ENCODE measurements at places on chromosomes 7 and 10. TPM values are rescaled to one million over a fixed set of nuclear protein-coding genes. Genes with fewer than 3 reads are reported as not detected.

Gene HSPA12A
- 6.2 TPM for total RNA-seq

Gene LRRC27
- 5.8 TPM for total RNA-seq

Gene PTPN20
- total RNA-seq = 2.7 TPM

DNA sequence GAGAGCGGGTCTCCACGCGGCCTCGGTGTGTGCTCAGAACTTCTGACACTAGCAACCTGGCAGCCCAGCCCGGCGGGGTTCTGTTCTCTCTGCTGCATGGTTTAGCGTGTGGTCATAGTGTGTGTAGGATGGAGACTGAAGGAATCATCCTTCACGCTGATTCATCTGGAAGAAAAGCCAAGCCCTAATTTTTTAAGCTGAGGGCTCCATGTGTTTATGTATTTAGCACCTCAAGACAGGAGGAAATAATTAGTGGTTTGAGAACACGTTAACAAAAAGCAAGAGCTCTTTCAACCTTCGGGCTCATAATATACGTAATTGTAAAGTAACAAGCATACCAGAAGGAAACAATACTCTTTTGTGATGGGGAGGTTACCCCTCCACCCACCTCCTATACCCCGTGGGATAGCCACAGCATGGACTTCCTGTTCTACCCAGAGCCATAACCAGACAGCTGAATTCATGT is 504.6 kb upstream of the MKI67 start:
- DNase-seq = no peak
- no peaks in the 10 kb centered on the region for H3K36me3 ChIP-seq
- no peaks in the 10 kb centered on the region for H3K27me3 ChIP-seq
- H3K27ac ChIP-seq = no peak overlapping the region
- H3K4me3 ChIP-seq = no peak overlapping the region

DNA sequence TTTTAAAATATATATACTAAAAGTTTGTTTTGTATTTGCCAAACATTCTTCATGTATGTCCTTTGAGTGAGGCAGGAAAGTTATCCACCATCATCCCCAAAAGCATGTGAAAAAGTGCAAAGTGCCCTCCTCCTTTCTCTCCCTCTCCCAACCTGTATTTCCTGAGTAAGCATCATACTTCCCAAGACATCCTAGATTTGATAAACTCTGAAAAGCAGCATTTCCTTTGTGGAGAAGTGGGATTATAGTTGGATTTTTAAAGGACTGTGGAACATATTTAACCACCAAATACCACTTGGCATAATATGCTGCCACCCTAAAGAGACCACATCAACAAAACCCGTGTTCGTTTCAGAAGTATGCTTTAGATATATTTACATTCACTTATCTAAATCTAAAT is 36.9 kb downstream of the NET1 start:
- peak overlapping the region; percentile 79 for H3K27ac ChIP-seq
- H3K27me3 ChIP-seq = no peaks in the 10 kb centered on the region
- peaks cover 17% of the 10 kb centered on the region for H3K36me3 ChIP-seq
- no peak for DNase-seq
- H3K4me3 ChIP-seq = peak overlapping the region; percentile 40

GRCh38 chr7:123643495-123644441 is 11.9 kb upstream of the LMOD2 start:
- H3K27ac ChIP-seq = no peak overlapping the region
- H3K36me3 ChIP-seq = no peaks in the 10 kb centered on the region
- no peak for DNase-seq
- H3K4me3 ChIP-seq = no peak overlapping the region
- H3K4me1 ChIP-seq = no peaks in the 10 kb centered on the region
- peaks cover 3% of the 10 kb centered on the region for H3K27me3 ChIP-seq

- no peaks in the 10 kb centered on the region for H3K27me3 ChIP-seq
- H3K36me3 ChIP-seq = no peaks in the 10 kb centered on the region
- H3K4me3 ChIP-seq = no peak overlapping the region
- H3K27ac ChIP-seq = no peak overlapping the region
- no peak for DNase-seq
- H3K4me1 ChIP-seq = no peaks in the 10 kb centered on the region
These were observed 29.2 kb downstream of the KNDC1 start for GRCh38 chr10:133189256-133189655.

DNA sequence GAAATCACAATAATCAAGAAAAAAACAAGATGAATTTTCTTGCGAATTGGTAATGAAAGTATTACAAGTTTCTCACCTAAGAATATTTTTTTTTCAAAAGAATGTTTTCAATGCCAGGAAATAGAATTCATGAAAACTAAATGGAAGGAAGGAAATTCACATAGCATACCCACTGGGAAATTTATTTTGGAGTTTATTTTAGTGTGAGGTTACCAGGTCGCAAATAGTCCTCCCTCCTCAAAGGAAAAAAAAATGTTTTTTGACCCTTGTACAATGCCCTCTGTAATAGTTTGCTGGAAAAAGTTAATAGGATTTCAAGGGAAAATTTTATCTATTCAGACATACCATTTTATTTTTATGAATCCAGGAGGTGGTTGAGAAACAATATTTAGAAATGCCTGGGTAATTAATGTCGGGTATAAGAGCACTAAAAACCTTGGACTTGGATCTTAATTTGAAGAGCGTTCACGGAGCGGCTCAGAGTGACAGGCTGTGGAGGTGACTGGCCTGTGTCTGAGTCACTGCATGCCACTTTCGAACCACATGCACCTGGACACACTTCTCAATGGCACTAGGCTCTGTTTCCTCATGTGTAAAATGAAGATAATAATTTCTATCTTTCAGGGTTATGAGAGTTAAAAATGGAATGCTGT is 28.2 kb downstream of the CUBN start:
- H3K27ac ChIP-seq = no peak overlapping the region
- no peaks in the 10 kb centered on the region for H3K27me3 ChIP-seq
- H3K36me3 ChIP-seq = no peaks in the 10 kb centered on the region
- H3K4me3 ChIP-seq = no peak overlapping the region
- DNase-seq = no peak
- no peaks in the 10 kb centered on the region for H3K4me1 ChIP-seq

DNA sequence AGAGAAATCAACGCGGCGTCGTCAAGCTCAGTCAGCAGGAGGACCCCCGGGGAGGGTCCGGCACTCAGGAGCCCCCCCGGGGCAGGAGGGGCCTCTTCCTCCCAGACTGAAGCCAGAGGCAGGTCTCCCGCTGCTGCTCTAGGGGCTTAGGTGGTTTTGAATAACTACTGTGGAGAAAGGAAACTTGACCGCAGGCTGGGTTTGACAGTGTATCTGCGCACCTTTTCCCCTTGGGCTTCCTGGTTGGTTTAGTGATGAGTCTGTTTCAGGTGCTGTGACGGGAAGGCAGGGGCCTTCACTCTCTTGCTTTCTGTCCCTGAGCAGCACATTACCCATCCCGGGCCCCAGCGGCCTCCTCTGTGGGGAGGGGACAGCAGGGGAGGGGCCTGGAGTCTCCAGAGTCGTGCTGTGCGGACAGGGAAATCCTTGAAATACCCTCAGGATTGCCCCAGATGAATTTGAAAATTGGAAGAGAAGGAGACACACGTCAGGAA is 262.2 kb downstream of the ADARB2 start:
- no peaks in the 10 kb centered on the region for H3K27me3 ChIP-seq
- no peaks in the 10 kb centered on the region for H3K4me1 ChIP-seq
- no peak overlapping the region for H3K27ac ChIP-seq

- no peaks in the 10 kb centered on the region for H3K4me1 ChIP-seq
- no peaks in the 10 kb centered on the region for H3K27me3 ChIP-seq
- no peaks in the 10 kb centered on the region for H3K36me3 ChIP-seq
- H3K27ac ChIP-seq = no peak overlapping the region
These were observed 17.3 kb downstream of the OPALIN start for GRCh38 chr10:96341219-96342182.

- no peaks in the 10 kb centered on the region for H3K36me3 ChIP-seq
- DNase-seq = peak; percentile 71
- H3K27me3 ChIP-seq = no peaks in the 10 kb centered on the region
- no peaks in the 10 kb centered on the region for H3K4me1 ChIP-seq
These were observed 2.2 kb upstream of the HIP1 start for GRCh38 chr7:75740846-75741497.

DNA sequence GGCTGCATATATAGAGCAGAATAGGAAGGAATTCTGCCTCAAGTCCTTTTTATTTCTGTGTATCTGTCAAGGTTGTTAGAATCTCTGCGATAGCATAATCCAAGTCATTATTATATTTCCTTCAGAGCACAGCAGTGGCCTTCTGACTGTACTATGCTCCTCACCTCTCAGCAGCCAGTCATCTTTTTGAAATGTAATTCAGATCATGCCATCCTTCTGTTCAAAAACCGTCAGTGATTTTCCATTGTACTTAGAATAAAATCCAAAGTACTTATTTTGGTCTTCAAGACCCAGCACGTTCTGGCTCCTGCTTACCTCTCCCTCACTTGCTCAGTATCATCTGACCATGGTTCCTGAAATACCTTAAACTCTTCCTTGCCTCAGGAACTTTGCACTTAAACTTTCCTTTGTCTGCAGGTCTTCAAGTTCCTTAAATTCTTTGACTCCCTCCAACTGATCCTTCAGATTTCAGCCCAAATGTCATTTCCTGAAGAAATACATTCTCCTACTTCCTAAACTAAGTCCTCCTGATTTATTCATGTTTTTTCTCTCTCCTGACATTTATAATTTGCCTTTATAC is 112.4 kb downstream of the ST7 start:
- no peak for DNase-seq
- H3K4me1 ChIP-seq = no peaks in the 10 kb centered on the region
- H3K36me3 ChIP-seq = no peaks in the 10 kb centered on the region
- H3K27me3 ChIP-seq = no peaks in the 10 kb centered on the region
- no peak overlapping the region for H3K4me3 ChIP-seq

GRCh38 chr7:4225881-4226523 is 456.1 kb upstream of the FOXK1 start:
- no peaks in the 10 kb centered on the region for H3K36me3 ChIP-seq
- no peaks in the 10 kb centered on the region for H3K27me3 ChIP-seq
- H3K27ac ChIP-seq = no peak overlapping the region
- H3K4me1 ChIP-seq = no peaks in the 10 kb centered on the region
- H3K4me3 ChIP-seq = no peak overlapping the region
